ENCODE measurements at places on chromosomes 2 and 18. TPM values are rescaled to one million over a fixed set of nuclear protein-coding genes. Genes with fewer than 3 reads are reported as not detected.

The FMNL2 gene
- 16.6 TPM for total RNA-seq

DNA sequence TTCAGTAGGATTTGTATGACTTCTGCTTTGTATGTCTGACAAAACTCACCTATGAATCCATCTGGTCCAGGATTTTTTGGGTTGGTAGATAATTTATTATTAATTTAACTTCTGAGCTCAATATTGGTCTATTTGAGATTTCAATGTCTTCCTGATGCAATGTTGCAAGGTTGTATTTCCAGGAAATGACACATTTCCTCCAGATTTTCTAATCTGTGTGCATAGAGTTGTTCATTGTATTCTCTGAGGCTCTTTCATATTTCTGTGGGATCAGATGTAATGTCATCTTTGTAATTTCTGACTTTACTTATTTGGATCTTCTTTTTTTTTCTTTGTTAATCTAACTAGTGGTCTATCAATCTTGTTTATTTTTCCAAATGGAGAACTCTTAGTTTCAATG, 584.7 kb upstream of the SETBP1 start:
- no peak for DNase-seq

- DNase-seq: peak; percentile 48
Observed at GRCh38 chr2:8729939-8730338, 48.1 kb downstream of the ID2 start.

- no peak for DNase-seq
Observed at GRCh38 chr18:75249672-75250470, 39.3 kb downstream of the TSHZ1 start.

DNA sequence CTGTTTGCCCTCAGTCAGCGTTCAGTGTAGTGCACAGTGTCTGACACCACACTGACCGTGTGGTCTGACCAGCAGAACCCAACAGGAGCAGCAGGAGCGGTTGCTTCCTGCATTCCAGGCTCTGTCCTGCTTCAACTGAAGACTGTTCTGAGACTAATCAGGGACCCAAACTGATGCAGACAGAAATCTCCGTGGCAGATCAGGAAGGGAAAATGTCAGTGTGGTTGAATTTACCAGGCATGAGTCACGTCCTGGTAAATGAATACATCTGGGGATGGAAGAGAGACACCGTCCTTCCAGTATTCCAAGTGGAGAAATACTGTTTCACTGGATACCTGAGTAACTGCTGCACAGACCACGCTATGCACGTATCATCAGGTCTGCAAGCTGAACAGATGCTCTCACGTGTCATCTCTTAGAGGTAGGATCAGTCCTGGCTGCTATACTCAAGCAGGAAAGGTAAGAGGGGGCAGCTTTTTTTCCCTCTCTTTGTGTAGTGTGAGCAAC, 223.6 kb upstream of the EPAS1 start:
- no peak for DNase-seq

- peak; percentile 73 for DNase-seq
Observed at GRCh38 chr2:46351750-46352138, 54.5 kb downstream of the EPAS1 start.

The LRATD1 gene
- 2.9 TPM for total RNA-seq

GRCh38 chr2:217988014-217988839, 14.6 kb downstream of the TNS1 start:
- DNase-seq: peak; percentile 87

- peak; percentile 64 for DNase-seq
Observed at GRCh38 chr2:238287737-238288649, at the start of gene PER2. PER2 (minus strand) TSS chr2:238288610; CDS start chr2:238277936, 10,674 bp downstream.

DNA sequence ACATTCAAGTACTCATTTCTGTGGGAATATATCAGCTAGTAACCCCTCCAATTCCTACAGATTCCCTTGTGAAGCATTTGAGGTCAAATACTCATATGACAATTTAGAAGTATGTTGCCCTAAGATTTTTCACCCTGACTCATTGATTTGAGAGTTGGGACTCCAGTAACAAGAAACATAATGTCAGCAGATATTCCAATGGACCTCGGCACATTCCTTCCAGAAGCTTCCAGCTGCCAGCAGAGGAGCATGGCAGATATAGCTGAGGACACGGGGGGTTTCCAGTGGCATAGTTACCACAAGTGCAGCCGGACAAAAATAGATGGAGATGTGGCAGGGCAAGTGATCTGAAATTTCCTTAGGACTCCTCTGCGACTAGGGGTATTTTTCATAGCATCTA, 101.9 kb upstream of the ARHGAP28 start:
- DNase-seq: no peak

The SCN3A gene
- total RNA-seq: 1.1 TPM

- DNase-seq: no peak
Observed at GRCh38 chr2:48120112-48120511, 213.8 kb upstream of the FBXO11 start.

The MDH1B gene
- 0.50 TPM for total RNA-seq

The LRRC30 gene
- not detected for total RNA-seq

DNA sequence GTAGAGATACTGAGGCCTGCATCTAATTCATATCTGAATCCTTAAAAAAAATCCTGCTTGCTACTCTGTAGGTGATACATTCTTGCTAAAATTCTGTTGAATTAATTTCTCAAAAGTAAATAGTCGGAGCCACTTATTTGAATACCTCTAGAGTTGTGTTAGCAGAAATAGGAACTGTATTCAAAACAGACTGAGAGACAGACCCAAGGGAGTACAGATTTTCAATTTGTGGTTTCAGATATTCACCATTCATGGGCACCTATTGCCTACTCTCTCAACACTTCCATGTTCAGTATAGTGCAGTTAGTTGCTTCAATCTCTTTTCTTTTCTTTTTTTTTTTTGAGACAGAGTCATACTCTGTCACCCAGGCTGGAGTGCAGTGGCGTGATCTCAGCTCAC, 46.6 kb upstream of the CTLA4 start:
- DNase-seq: no peak

GRCh38 chr2:159936471-159936870, 125.9 kb downstream of the PLA2R1 start:
- DNase-seq: no peak

The FBXO41 gene
- 2.0 TPM for total RNA-seq

- no peak for DNase-seq
Observed at GRCh38 chr2:138550172-138550571, 48.6 kb downstream of the SPOPL start.

The OTX1 gene
- not detected for total RNA-seq

GRCh38 chr2:137700681-137701080, 263.6 kb upstream of the HNMT start:
- no peak for DNase-seq

The ANO7 gene
- 1.2 TPM for total RNA-seq
